ENCODE measurements at places on chromosomes 2 and 18. TPM values are rescaled to one million over a fixed set of nuclear protein-coding genes. Genes with fewer than 3 reads are reported as not detected.

- no peak for DNase-seq
- H3K27me3 ChIP-seq = no peaks in the 10 kb centered on the region
- no peak overlapping the region for H3K27ac ChIP-seq
- no peak overlapping the region for H3K4me3 ChIP-seq
- peaks cover 41% of the 10 kb centered on the region for H3K4me1 ChIP-seq
These were observed 188.2 kb downstream of the PRKCE start for GRCh38 chr2:45839508-45840251.

DNA sequence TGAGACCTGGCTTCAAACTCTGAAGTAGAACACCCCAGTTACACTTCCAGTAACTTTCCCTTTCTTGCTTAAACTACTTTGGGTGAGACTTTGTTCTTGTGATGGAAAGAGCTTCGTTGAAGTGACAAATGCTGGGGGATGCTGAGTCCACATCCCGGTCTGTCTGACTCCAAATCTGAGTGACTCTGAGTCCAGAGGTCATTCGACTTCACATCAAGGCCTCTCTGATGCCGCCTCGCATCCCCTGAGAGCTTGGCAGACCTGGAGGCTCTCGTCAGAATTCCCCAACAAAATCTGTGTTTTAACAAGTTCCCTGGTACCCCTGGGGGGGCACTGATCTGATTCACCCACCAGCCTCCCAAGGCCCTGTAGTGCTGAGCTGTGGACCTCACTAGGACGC is 31.6 kb upstream of the ROCK2 start:
- no peaks in the 10 kb centered on the region for H3K36me3 ChIP-seq
- H3K27ac ChIP-seq = no peak overlapping the region
- no peak for DNase-seq
- no peak overlapping the region for H3K4me3 ChIP-seq
- H3K27me3 ChIP-seq = no peaks in the 10 kb centered on the region

STK39 gene
- total RNA-seq = 37.1 TPM

GRCh38 chr2:167706800-167707199 is 540.6 kb downstream of the STK39 start:
- H3K36me3 ChIP-seq = no peaks in the 10 kb centered on the region
- H3K4me3 ChIP-seq = no peak overlapping the region
- H3K27ac ChIP-seq = no peak overlapping the region
- H3K27me3 ChIP-seq = no peaks in the 10 kb centered on the region

DNA sequence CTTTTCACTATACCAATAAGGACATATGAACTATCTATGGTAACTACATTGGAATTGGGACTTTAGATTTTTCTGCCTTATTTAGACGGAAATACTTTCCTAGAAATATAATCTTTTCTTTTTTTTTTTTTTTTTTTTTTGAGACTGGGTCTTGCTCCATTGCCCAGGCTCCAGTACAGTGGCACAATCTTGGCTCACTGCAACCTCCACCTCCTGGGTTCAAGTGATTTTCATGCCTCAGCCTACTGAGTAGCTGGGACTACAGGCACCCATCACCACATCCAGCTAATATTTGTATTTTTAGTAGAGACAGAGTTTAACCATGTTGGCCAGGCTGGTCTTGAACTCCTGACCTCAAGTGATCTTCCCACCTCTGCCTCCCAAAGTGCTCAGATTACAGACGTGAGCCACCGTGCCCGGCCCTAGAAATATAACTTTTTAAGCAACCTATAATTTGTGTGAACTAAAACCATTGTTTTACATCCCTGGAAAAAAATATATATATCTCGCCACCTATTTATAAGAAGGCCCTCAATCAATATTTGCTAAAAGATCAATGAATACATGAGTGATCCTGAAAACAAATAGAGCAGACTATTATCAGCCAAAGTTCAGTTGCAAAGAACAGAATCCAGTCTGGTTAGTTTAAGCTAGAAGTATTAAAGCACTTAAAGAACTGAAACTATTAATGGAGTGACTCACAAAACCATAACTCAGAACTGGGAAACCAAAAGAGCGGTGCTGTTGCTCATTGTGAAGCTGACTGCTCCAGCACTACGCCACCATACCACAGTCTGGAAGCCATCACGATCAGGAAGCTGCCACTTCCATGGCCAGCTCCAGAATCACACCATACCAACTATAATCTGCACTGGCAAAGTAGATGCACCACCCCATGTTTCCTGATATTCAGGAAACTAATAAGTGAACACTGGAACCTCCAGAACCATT is 8.4 kb upstream of the HNRNPLL start:
- H3K27ac ChIP-seq = no peak overlapping the region
- peaks cover 3% of the 10 kb centered on the region for H3K36me3 ChIP-seq
- peak; percentile 35 for DNase-seq
- peak overlapping the region; percentile 36 for H3K4me3 ChIP-seq
- no peaks in the 10 kb centered on the region for H3K27me3 ChIP-seq

GRCh38 chr2:172843902-172844715 is 108.5 kb downstream of the RAPGEF4 start:
- H3K4me3 ChIP-seq = no peak overlapping the region
- no peaks in the 10 kb centered on the region for H3K36me3 ChIP-seq
- H3K27ac ChIP-seq = no peak overlapping the region
- no peaks in the 10 kb centered on the region for H3K4me1 ChIP-seq
- H3K27me3 ChIP-seq = no peaks in the 10 kb centered on the region

SULT1C4 gene
- not detected for total RNA-seq

GRCh38 chr18:39788383-39788782 is 2166.7 kb upstream of the PIK3C3 start:
- no peaks in the 10 kb centered on the region for H3K36me3 ChIP-seq
- H3K27me3 ChIP-seq = no peaks in the 10 kb centered on the region
- DNase-seq = no peak
- H3K4me3 ChIP-seq = no peak overlapping the region
- H3K4me1 ChIP-seq = no peaks in the 10 kb centered on the region
- H3K27ac ChIP-seq = no peak overlapping the region

DNA sequence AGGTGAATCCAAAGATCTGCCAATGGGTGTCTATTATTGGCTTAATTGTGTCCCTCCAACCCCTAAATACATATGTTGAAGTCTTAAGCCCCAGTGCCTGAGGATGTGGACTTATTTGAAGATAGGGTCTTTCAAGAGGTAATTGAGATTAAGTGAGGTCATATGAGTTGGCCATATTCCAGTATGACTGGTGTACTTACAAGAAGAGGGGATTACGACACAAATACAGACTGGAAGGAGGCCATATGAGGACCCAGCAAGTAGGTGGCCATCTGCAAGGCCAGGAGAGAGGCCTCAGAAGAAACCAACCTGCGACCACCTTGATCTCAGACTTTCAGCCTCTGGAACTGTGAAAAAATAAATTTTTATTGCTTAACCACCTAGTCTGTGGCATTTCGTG is 121.1 kb upstream of the FN1 start:
- no peak overlapping the region for H3K27ac ChIP-seq
- no peaks in the 10 kb centered on the region for H3K4me1 ChIP-seq
- DNase-seq = no peak
- no peak overlapping the region for H3K4me3 ChIP-seq
- H3K36me3 ChIP-seq = no peaks in the 10 kb centered on the region

GRCh38 chr2:240921311-240921994 is 15.3 kb downstream of the CROCC2 start:
- no peak overlapping the region for H3K27ac ChIP-seq
- H3K36me3 ChIP-seq = no peaks in the 10 kb centered on the region
- peaks cover 6% of the 10 kb centered on the region for H3K27me3 ChIP-seq
- DNase-seq = no peak

GRCh38 chr18:34837769-34838272 is 127.7 kb downstream of the DTNA start:
- no peak overlapping the region for H3K27ac ChIP-seq
- peaks cover 18% of the 10 kb centered on the region for H3K27me3 ChIP-seq
- no peak for DNase-seq
- no peaks in the 10 kb centered on the region for H3K36me3 ChIP-seq

UCN gene
- 4.9 TPM for total RNA-seq
